Activated CD8-positive, alpha-beta memory T cell treated with anti-CD3 and anti-CD28 coated beads for 1 hour (primary cell): ENCODE measurements at places on chromosomes 13 and 19.

- DNase-seq: no peak
Measured at GRCh38 chr19:13585512-13585911, 79.2 kb upstream of the CACNA1A start.

DNA sequence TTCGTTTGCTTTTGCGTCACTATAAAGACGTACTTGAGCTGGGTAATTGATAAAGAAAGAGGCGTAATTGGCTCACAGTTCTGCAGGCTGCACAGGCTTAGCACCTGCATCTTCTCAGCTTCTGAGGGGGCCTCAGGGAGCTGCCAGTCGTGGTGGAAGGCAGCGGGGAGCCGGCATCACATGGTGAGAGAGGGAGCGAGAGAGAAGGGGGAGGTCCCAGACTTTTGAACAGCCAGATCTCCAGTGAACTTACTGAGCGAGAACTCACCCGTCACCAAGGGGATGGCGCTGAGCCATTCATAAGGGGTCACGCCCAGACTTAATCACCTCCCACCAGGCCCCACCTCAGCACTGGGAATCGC is 58.7 kb upstream of the F7 start:
- DNase-seq: no peak

- no peak for DNase-seq
Measured at GRCh38 chr19:23956051-23956450, 41.4 kb downstream of the ZNF726 start.

DNA sequence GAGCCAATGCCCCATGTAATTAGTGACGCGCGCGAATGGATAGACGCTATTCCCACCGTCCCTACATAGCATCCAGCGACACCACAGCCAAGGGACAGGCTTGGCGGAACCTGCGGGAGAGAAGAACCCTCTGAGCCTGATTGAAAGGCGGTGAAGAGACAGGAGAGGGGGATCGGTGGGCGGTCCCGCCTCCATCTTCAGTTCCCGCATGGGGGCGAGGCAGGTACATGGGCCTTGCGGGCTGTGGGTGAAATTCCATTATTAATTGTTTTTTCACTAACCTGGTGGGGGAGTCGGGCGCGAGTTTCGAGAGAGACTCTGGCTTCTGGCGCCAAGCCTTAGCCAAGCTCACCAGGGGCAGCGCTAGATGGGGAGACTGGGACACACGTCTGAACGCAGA is 8.4 kb upstream of the TEX101 start:
- DNase-seq: no peak

DNA sequence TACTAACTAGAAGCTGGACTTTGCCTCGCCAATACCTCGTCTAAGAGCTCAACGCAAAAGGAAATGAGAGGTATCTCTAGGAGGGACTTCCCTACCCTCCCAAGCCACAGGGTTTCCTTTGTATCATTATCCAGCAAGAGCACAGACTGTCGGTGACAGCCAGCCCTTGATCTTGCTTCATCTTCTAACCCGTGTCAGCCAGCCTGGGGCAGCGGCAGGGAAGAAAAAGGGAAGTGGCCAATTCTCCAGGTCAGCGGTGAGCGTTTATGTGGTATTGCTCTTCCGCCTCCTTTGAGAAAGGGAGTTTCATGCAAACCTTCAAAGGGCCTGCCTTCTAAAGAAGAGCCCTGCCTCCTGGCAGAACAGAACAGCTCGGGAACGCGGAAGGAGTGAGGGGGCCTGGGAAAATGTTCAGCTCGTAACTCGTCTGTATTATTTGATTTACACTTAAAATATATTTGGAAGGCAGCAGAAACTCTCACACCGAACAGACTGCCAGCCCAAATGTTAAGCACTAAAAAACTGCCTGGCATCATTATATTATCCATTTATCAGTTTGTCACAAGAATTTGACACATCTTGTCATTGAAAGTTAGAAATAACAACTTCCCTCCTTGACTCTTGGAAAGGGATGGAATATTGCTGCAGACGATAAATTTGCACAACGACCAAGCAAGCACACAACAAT is 41.8 kb downstream of the EFNB2 start:
- DNase-seq: no peak

GRCh38 chr19:46803555-46803954 is 15.2 kb upstream of the SLC1A5 start:
- no peak for DNase-seq

- DNase-seq: no peak
Measured at GRCh38 chr13:73542446-73542845, 483.6 kb downstream of the KLF5 start.

DNA sequence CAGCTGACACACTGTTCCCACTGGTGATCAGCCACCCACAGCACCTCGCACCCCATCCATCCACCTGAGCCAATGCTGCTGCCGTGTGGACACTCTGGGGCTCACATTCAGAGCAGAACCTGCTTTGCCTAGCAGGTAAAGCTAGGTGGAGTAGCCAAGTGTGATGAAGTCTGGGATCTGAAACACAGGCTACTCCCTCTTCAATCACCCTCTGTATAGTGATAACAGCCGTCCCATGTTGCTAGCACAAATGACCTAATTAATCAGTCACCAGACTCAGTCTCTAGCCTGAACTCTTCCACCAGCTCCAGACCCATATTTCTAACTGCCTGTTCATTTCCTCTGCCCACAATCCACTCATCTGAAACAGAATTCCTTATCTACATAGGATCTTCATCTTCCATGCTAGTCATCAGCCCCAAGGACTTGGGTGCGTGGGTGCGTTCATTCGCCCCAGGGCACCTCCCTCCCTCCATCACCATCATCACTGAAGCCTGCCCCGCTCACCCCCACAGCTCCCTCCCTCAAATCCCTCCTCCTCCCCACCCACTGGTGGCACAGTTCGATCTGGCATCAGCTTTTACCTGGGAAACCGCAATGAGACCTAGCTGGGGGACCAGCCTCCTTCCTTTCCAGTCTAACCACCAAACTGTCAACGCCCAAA is 19.8 kb downstream of the STK24 start:
- no peak for DNase-seq

- no peak for DNase-seq
Measured at GRCh38 chr13:52949742-52950141, 78.9 kb upstream of the OLFM4 start.

DNA sequence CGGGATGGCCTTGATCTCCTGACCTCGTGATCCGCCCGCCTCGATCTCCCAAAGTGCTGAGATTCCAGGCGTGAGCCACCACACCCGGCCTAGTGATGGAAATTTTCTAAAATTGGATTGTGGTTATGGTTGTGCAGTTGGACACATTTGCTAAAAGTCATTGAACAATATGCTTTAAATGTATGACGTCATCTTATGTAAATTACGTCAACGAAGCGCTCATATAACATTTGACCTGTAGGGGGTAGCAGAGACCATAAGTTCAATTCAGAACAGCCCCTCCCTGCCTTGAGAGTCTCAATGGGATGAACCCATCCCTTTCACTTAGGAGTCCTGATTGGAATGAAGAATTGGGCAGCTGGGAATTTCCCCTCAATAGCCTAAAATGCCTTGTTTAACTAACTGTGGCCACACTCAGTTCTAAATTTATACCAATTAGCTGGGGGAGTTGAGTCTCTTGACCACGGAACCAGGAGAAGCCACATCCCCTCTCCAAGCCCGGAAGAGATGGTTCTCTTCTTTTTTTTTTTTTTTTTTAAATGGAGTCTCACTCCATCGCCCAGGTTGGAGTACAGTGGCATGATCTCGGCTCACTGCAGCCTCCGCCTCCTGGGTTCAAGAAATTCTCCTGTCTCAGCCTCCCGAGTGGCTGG is 15.2 kb upstream of the TLE6 start:
- no peak for DNase-seq

- DNase-seq: no peak
Measured at GRCh38 chr13:113142876-113143275, 15.6 kb upstream of the PROZ start.

DNA sequence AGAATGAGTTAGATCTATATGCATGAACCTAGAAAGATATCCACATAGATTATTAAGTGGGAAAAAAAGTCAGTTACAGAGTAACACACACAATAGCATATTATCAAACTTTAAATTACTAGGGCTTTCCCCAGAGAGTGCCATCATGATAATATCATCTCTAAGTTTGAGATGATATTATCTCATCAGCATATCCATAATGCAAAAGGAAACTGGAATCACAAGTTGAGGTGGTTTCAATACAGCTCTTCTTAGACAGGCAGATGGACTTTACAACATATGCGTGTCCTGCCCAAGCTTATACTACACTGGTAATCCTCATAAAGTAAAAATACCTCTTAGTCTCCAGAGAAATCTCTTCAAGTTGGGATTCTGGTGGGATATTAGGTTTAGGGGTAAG is 236.2 kb upstream of the SERP2 start:
- no peak for DNase-seq

DNA sequence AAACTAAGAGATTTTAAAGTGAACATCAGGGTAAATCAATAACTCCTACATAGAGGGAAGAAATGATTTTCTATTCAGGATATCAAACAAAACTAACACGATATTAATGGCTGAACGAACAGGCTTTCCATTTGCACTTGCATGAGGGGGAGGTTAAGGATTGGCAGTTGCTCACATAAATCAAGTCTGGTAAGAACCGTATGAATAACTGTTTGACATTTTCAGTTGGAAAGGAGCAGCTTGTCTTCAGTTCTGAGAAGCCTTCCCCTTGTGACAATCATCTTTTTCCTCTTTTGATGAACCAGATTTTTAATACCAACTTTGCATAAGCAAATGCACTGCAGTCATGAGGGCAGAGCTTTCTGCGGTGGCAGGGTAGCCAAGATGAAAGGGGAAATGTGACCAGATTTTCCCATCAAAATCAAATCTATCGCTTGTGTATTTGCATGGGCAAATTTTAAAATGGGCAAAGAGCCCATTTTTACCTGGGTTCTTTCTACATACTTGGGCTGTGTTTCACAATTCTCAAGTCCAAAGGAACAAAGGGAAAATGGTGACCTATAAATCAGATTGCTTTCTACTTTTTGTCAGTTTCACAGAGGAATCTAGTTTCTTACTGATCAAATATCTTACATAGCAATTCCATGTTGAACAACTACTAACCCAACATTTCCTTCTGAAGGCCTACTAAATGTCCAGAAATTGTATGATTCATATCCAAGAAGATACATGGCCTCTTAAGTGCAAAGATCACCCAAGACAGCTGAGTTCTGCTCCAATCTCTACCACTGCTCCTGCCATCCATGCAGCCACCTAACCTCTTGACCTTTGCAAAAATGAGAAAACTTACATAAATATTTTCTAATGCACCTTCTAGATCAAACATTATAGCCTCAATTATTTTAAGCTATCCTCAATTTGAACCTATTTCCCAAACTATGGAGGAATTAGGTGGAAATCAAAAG is 249.6 kb downstream of the OXGR1 start:
- DNase-seq: no peak

- DNase-seq: no peak
Measured at GRCh38 chr13:53622456-53622855, 593.8 kb downstream of the OLFM4 start.
